Transverse colon (tissue), 4 donors: ENCODE measurements at places on chromosomes 11 and 22. TPM values are rescaled to one million over a fixed set of nuclear protein-coding genes. Genes with fewer than 3 reads are reported as not detected.
A peak's percentile ranks its signal among the peaks of the same experiment; 100 is the strongest.

GRCh38 chr11:126127898-126128297, 65.2 kb upstream of the CDON start:
- H3K4me1 ChIP-seq, result peaks cover 25% of the 10 kb centered on the region
- no peaks in the 10 kb centered on the region for H3K36me3 ChIP-seq
- no peak overlapping the region for H3K27ac ChIP-seq
- no peaks in the 10 kb centered on the region for H3K27me3 ChIP-seq

The ANGPTL5 gene
- not detected for total RNA-seq

DNA sequence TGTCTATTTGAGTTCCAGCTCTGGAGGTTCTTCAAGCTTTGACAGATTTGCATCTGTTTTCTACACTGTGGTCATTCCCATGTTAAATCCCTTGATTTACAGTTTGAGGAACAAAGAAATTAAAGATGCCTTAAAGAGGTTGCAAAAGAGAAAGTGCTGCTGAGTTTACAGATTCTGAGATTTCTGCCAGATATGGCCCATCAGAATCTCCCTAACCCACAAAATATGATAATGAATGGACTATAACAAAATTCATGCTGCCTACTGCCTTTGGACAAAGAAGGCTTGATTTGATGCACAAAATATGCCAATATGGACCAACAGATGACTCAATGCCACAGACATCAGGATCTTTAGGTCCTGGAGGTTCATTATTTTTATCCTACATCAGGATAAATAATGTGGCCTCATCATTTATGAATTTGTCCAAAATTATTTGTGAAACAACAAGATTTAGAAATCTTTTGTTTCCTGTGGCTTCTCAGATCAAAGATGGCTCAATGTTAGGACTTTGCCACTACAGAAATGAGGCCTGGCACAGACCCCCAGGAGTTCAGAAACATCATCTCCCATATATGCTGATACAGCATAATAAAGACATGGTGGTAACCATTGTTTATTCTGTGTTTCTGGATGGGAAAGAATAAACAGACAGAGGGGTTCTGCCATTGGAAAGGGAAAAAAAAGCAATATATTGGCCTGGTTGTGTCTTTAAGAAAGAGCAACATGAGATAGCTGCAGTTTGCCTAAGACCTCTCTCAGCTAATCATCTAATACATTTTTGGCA, 6.7 kb downstream of the OR5AN1 start:
- H3K36me3 ChIP-seq, result no peaks in the 10 kb centered on the region
- no peak for DNase-seq
- no peak overlapping the region for H3K27ac ChIP-seq
- H3K4me1 ChIP-seq, result no peaks in the 10 kb centered on the region
- no peak overlapping the region for H3K4me3 ChIP-seq

- no peaks in the 10 kb centered on the region for H3K27me3 ChIP-seq
- peaks cover 25% of the 10 kb centered on the region for H3K4me1 ChIP-seq
- peak overlapping the region; percentile 84 for H3K4me3 ChIP-seq
- DNase-seq, result no peak
- H3K27ac ChIP-seq, result peak overlapping the region; percentile 97
Measured at GRCh38 chr22:29269230-29269604, 1.1 kb downstream of the EWSR1 start.

DNA sequence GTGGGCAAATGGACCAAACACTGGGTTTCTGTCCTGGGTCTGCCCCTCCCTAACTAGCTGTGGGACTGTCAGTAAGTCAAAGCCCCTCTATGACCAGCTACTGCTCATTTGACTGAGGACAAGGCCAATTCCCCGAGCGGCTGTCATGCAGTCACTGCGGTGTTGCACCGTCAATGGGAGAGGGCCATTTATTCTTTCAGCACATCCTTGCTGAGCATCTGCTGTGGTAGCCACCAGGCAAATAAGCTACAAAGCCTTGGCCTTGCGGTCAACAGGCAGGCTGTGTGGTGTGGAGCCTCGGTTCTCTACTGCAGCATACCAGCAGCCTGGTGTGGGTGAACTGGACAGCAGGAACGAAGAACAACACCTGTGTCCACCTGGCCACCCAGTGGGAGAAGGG, 25.8 kb upstream of the SERPIND1 start:
- H3K27ac ChIP-seq, result no peak overlapping the region
- H3K4me1 ChIP-seq, result peaks cover 5% of the 10 kb centered on the region
- peaks cover 36% of the 10 kb centered on the region for H3K36me3 ChIP-seq
- H3K4me3 ChIP-seq, result no peak overlapping the region

DNA sequence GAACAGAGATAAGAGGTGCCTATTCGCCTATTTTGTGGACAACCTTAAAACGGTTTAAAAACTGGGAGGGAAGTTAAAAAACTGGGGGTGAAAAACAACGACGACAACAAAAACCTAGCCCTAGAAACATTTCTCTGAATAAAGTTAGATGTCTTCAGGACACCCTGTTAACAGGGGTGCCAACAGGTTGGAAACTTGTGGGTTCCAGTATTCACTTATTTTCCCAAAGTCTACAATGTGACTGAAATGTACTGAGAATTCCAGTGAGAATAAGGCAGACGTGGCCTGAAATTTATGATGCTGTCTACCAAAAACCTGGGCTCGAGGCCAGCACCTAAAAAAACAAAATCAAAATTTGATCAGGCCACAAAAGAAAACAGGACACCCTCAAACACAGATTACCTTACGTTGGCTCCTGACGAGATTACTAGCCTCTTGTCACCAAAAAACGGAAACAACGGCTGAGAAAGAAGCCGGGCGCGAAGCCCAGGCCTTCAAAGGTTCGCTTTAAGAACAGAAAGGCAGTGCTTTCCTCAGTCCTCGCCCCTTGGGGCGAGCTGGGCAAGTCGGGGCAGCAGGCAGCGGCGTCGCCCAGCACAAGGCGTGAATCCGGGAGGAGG, 906 bp downstream of the CCDC90B start:
- no peaks in the 10 kb centered on the region for H3K36me3 ChIP-seq
- peak overlapping the region; percentile 85 for H3K4me3 ChIP-seq
- no peaks in the 10 kb centered on the region for H3K27me3 ChIP-seq
- peak overlapping the region; percentile 99 for H3K27ac ChIP-seq

GRCh38 chr22:48333323-48333763, 1494.3 kb downstream of the BRD1 start:
- H3K36me3 ChIP-seq, result no peaks in the 10 kb centered on the region
- H3K4me1 ChIP-seq, result no peaks in the 10 kb centered on the region
- no peak for DNase-seq
- no peak overlapping the region for H3K4me3 ChIP-seq
- no peaks in the 10 kb centered on the region for H3K27me3 ChIP-seq
- no peak overlapping the region for H3K27ac ChIP-seq

- no peak for DNase-seq
- no peak overlapping the region for H3K4me3 ChIP-seq
- peak overlapping the region; percentile 80 for H3K27ac ChIP-seq
- peaks cover 79% of the 10 kb centered on the region for H3K4me1 ChIP-seq
- no peaks in the 10 kb centered on the region for H3K27me3 ChIP-seq
- no peaks in the 10 kb centered on the region for H3K36me3 ChIP-seq
Measured at GRCh38 chr22:24992946-24993345, 40.4 kb downstream of the KIAA1671 start.

DNA sequence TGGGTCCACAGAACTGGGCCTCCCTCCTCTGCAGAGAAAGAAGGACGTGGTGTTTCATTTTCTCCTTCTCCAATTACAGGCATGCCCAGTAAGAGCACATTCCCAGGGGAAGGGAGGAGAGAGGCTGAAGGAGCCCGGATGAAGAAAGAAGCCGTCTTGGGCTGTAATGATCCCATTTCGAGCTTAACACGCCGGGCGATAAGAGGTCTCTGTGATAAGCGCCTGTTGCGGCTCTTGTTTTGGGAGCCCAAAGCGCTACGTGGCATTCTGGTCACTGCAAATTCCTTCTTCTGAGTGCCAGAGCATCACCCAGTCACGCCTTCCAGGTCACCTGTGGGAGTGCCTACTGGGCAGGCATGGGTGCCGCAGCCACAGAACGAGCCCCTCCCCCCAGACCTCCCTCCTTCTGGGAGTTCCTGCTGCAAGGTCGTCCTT, 57.5 kb downstream of the ANO1 start:
- H3K27me3 ChIP-seq, result no peaks in the 10 kb centered on the region
- H3K4me3 ChIP-seq, result no peak overlapping the region
- H3K27ac ChIP-seq, result no peak overlapping the region
- no peak for DNase-seq

DNA sequence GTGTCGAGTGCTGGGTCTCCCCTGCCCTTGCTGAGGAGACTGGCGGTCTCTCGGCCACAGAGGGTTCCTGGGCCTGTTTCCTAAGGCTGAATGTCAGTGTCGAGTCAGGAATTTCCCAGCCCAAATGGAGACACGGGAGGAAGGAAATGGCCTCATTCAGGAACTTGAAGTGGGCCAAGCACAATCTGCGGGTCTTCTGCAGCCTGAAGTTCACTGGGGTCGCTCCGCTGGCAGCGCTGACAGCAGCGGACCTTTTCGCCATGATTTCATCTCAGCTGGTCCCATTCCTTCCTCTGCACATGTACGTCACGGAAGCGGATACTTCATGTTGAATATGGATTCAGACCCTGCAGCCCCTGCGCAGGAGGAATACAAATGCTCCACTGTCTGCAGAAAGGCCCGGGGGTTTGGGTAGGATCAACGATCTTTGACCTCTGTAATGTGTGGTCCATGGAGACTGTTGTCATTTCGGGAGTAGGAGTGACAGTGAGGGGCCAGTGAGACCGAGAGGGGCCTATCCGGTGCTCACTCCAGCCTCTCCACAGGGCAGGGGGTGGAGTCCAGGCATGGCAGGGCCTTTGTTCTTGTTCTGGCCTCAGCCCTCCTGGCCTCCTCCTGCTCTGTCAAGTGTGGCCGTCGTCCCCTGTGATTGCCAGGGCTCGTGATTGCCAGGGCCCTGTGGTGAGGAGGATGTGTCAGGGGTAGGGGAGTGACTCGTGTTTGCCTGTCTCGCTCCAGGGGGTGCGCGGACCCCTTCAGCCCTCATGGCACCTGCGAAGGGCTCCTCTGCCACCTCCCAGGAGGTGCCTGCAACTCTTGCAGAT, 402.3 kb downstream of the TBC1D22A start:
- H3K4me1 ChIP-seq, result no peaks in the 10 kb centered on the region
- no peaks in the 10 kb centered on the region for H3K36me3 ChIP-seq
- no peak overlapping the region for H3K4me3 ChIP-seq
- no peak overlapping the region for H3K27ac ChIP-seq

DNA sequence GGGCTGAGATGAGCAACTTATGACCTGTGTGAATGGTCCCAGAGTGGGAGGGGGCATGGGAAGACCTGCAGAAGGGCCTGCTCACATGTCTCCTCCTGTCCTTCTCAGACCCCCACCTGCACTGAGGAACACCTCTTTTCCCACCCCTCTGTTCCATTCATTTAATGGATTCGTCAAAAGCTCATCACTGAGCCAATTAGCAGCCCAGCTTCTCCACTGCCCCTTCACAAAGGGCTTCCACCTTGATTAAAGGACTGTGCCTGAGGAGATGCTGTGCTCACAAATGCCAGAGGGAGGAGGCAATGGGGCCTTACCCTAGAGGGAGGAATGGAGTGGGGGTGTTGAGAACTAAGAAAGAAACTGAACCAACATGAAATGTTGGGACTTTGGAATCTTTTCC, 14.0 kb upstream of the CDON start:
- H3K4me3 ChIP-seq, result no peak overlapping the region
- H3K36me3 ChIP-seq, result no peaks in the 10 kb centered on the region
- H3K27me3 ChIP-seq, result peaks cover 3% of the 10 kb centered on the region
- no peak overlapping the region for H3K27ac ChIP-seq
- DNase-seq, result no peak

The SLC22A25 gene
- not detected for total RNA-seq

The MIOX gene
- not detected for total RNA-seq

GRCh38 chr11:5620651-5621521, 3.9 kb upstream of the TRIM34 start:
- H3K36me3 ChIP-seq, result no peaks in the 10 kb centered on the region
- no peak for DNase-seq
- H3K27me3 ChIP-seq, result no peaks in the 10 kb centered on the region
- no peak overlapping the region for H3K4me3 ChIP-seq

- H3K36me3 ChIP-seq, result no peaks in the 10 kb centered on the region
- peaks cover 11% of the 10 kb centered on the region for H3K4me1 ChIP-seq
- no peak for DNase-seq
- H3K27ac ChIP-seq, result no peak overlapping the region
- no peaks in the 10 kb centered on the region for H3K27me3 ChIP-seq
Measured at GRCh38 chr11:62456630-62457029, 37.8 kb downstream of the SCGB1A1 start.

DNA sequence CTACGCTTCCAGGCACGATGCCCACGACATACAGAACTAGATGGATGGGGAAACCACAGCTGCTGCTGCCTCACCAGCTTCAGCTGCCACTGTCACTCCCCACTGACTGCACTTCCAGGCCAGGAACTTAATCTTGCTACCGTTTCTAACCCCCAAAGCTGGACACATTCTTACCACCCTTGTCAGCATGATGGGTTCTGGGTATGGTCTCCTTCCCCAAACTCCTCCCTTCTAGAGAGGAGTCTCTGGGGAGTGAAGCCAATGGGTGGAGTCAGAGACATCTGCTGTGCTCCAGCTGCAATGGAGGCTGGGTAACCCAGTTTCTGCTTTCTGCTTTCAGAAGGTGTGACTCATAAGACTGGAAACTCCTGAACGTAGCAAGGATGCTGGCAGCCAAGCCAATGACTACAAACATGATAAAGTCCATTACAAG, 87.0 kb upstream of the THY1 start:
- no peaks in the 10 kb centered on the region for H3K4me1 ChIP-seq
- peaks cover 16% of the 10 kb centered on the region for H3K27me3 ChIP-seq
- DNase-seq, result peak; percentile 10
- H3K27ac ChIP-seq, result no peak overlapping the region
- no peaks in the 10 kb centered on the region for H3K36me3 ChIP-seq

The APIP gene
- total RNA-seq, result 44.3 TPM

- no peak for DNase-seq
- no peaks in the 10 kb centered on the region for H3K4me1 ChIP-seq
- no peaks in the 10 kb centered on the region for H3K36me3 ChIP-seq
- H3K27ac ChIP-seq, result no peak overlapping the region
Measured at GRCh38 chr22:28008649-28009048, 89.6 kb upstream of the PITPNB start.

- no peak for DNase-seq
- no peaks in the 10 kb centered on the region for H3K36me3 ChIP-seq
- no peak overlapping the region for H3K4me3 ChIP-seq
Measured at GRCh38 chr22:17098379-17098819, 13.6 kb downstream of the IL17RA start.

DNA sequence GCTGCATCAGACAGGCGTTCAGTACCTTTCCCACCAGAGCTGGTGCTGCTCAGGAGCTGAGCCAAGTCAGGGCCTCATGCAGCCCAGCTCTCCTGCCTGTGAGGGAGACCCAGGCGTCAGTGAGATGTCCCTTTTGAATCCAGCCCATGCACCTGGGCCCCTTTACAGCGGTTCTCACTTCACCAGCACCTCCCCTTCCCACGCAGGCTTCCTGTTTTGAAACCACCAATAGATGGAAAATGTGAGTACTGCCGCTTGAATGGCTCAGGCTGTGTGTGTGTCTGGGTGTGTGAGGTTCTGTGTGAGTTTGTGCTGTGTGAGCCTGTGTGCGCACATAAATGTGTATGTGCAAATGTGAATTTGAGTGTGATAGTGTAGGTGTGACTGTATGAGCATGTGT, 88.4 kb downstream of the UBASH3B start:
- H3K36me3 ChIP-seq, result no peaks in the 10 kb centered on the region
- H3K4me3 ChIP-seq, result no peak overlapping the region
- H3K27ac ChIP-seq, result peak overlapping the region; percentile 45
- H3K4me1 ChIP-seq, result no peaks in the 10 kb centered on the region
- H3K27me3 ChIP-seq, result no peaks in the 10 kb centered on the region

The MS4A12 gene
- 524 TPM for total RNA-seq

The SLC5A4 gene
- not detected for total RNA-seq
